ENCODE measurements at places on chromosomes 4 and X.

DNA sequence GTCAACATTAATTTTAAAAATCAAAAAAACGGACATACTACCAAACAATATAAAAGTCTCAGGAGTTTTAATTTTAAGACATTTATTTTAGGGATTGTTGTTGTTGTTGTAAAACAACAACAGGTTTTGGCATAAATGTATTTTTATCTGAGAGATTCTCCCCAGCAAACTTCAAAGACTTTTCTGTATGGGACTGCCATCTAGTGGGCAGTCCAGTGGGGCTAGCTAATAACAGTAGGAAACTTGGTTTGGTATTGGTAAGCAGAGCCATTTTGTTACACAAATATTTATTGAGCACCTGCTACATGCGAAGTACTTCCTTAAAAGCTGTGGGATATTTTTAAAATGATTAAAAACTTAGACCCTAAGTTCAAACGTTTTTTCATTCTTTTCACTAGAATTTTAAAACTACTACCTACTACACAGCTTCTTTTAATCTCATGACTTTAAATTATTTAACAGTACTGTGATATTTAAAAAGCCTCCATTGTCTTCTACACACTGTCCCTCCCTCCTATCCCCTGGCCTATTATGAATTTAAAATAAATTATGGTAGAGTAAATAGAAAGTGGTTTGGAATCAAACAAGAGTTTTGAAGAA is 1028.4 kb upstream of the INTU start:
- DNase-seq, result peak; percentile 57

- DNase-seq, result no peak
Measured at GRCh38 chr4:20639346-20639745, 60.9 kb upstream of the PACRGL start.

DNA sequence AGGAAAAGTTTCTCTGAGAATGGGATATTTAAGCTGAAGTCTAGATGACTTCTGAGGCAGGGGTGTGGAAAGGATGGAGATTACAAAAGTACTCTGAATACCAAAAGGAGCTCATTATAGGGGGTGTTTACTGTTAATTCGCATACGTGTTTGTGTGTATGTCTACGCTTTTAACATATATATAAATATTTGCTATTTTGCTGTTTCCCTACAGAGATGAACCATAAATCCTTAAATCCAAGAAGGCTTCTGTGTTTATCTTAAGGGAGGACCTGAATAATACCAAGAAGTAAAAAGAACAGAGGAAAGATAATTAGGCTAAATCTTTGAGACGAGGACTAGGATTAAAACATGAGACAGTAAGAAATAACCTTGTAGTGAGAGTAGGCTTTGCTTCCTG is 166.0 kb downstream of the ARAP2 start:
- DNase-seq, result no peak

GRCh38 chr4:81466841-81467671 is 4.7 kb downstream of the RASGEF1B start:
- peak; percentile 94 for DNase-seq

GRCh38 chr4:74217365-74217764 is 59.4 kb downstream of the MTHFD2L start:
- no peak for DNase-seq

GRCh38 chr4:8732092-8732491 is 139.5 kb downstream of the CPZ start:
- no peak for DNase-seq
